ENCODE measurements at places on chromosomes 2 and 18. TPM values are rescaled to one million over a fixed set of nuclear protein-coding genes. Genes with fewer than 3 reads are reported as not detected.

TRIB2 gene
- total RNA-seq: 0.31 TPM

CYP1B1 gene
- total RNA-seq: 8.5 TPM

ELOA2 gene
- not detected for total RNA-seq

CROCC2 gene
- total RNA-seq: not detected

ALPI gene
- total RNA-seq: not detected

NEU2 gene
- not detected for total RNA-seq

TRIM43 gene
- not detected for total RNA-seq

PID1 gene
- 3.3 TPM for total RNA-seq

CMPK2 gene
- 1.3 TPM for total RNA-seq

RIT2 gene
- total RNA-seq: not detected

GREB1L gene
- 0.95 TPM for total RNA-seq

LONRF2 gene
- 3.3 TPM for total RNA-seq

RNF125 gene
- 0.23 TPM for total RNA-seq

UGT1A5 gene
- not detected for total RNA-seq

C1GALT1C1L gene
- total RNA-seq: 2.5 TPM

CRYBA2 gene
- total RNA-seq: not detected

CASP10 gene
- total RNA-seq: 1.5 TPM
